ENCODE measurements at places on chromosomes 3 and 15.

- DNase-seq, result no peak
Measured at GRCh38 chr3:157111518-157111917, 48.4 kb downstream of the CCNL1 start.

DNA sequence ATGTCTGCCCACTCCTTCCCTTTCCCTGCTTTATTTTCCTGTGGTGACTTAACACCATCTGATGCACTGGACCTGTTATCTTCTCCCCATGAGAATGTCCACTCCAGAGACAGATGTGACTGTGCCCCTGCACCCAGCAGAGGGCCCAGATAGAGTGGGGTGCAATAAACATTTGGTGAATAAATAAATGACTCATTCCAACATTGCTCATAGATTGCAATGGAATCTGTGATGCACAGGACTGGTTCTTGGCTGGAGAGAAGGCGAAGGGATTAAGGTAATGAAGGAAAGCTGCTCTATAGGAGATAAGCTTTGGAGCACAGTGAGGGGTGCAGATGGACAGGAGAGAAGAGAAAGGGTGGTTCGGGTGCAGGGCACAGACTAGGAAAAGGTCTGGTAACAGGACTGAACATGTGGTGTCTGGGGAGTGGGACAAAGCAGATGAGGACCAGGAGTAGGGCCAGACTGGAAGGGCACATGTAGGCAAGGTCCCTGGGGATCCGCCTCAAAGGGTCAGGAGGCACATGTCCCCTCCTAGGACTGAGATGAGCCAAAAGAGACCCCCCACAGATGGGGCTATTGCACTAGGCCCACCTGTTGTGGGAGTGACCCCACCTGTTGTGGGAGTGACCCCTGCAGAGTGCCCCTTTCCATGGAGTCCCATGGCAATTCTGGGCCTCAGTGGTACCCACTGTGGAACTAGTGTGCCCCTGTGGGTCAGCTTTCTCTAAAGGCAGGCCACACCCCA lies 17.5 kb upstream of the POC1A start:
- DNase-seq, result no peak

- DNase-seq, result no peak
Measured at GRCh38 chr3:107919239-107919638, 171.6 kb downstream of the CD47 start.

- DNase-seq, result no peak
Measured at GRCh38 chr15:68410466-68411342, 21.3 kb downstream of the ITGA11 start.

GRCh38 chr3:25053360-25053759 lies 374.7 kb upstream of the RARB start:
- no peak for DNase-seq

GRCh38 chr3:48155122-48155521 lies 33.1 kb downstream of the CDC25A start:
- DNase-seq, result no peak

GRCh38 chr3:11569156-11569741 lies 74.5 kb downstream of the VGLL4 start:
- DNase-seq, result no peak

DNA sequence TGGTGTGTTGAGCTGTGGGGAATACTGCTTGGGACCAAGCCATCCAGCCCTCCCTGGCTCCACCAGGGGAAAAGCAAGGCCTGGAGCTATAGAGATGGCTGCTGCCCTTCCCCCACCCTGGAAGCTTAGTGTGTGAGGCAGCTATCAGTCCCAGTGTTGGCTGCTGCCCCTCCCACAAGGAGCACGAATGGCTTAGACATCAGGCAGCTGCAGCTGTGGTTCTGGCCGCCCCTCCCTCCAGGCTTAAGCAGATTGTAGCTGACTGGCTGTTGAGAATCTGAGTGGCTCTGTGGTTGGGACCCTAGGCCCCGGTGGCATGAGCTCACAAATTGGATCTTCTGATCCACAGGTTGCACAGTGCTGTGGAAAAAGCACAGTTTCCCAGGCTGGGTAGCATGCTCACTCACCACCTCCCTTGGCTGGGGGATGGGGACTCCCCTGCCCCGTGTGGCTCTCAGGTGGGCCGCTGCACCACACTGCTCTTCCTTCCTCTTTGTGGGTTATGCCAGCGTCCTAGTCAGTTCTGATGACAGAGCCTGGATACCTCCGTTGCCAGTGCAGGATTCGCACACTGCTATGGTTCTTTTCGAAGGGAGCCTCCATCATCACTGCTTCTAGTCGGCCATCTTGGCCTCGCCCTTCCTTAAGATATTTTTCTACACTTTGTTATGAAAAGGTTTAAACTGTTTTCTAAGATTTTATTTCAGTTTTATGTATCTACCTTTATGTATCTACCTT lies 21.2 kb upstream of the SUCNR1 start:
- no peak for DNase-seq

DNA sequence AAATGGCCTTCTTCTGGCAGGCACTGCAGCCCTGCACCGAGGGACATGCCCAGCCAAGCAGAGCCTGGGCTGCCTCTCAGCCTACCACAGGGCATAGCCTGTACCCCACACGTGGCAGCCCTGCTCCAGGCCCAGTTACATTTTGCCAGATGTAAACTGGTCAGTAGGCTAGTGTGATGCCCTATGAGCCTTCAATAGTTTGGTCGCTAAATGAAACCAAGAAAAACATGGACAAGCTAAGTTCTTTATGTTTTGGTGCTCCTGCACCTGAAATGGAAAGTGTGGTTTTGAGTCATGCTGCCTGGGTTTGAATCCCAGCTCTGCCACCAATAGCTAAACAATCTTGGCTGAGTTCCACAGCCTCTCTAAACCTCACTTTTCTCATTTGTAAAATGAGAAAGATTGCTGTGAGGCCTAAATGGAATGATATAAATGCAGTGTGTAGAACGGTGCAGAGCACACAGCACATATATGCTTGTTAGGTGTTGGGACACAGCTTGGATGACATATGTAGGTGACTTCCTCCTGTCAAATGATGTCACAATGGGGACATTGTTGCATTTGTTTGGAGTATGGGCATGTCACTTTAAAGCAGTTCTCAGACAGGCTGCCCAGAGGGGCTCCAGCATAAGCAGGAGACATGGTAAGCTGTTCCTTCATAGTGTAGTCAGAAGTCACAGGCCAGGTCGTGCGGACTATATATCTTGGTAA lies 57.4 kb downstream of the ZBTB38 start:
- no peak for DNase-seq

DNA sequence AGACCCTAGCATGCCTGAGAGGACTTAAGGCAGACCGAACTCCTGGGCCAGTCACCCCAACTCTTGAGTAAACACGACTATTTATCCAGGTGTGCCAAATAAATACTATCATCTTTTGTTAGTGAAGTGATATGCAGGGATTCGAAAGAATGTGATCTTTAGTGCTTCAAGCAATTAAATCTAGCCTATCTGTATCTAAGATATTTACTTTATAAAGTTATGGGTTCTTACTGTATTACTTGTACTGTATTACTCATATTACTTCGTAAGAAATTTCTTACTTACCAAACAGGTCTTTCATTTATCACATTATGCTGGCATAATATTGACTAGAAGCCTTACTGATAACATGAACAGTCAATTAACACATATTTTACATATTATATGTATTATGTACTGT lies 211.6 kb upstream of the NECTIN3 start:
- DNase-seq, result no peak

DNA sequence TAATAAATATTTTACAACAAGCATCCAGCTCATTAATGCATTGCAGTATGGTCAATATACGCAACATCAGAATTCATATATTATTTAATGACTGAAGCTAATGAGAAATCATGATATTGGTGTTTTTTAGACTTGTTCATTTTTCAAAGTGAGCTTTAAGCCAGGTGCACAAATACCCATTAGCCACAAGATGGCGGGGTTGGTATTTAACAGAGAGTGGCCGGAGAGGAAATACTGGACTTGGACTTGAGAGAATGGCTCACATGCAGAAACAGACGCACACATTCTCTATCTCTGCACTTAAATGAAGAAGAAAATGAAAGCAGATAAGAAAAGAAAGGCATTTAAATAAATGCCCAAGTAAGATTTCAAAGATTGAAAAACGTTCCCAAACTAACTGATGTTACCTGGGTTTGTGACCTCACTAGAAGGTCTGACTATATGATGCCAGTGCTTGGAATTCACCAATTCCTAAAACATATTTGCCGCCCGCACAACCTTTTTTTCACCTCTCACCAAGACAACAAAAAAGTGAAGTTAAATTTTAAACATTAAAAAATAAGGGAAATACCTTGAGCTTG lies 21.2 kb upstream of the CRBN start:
- no peak for DNase-seq
